ENCODE measurements at places on chromosomes 1 and 21.

DNA sequence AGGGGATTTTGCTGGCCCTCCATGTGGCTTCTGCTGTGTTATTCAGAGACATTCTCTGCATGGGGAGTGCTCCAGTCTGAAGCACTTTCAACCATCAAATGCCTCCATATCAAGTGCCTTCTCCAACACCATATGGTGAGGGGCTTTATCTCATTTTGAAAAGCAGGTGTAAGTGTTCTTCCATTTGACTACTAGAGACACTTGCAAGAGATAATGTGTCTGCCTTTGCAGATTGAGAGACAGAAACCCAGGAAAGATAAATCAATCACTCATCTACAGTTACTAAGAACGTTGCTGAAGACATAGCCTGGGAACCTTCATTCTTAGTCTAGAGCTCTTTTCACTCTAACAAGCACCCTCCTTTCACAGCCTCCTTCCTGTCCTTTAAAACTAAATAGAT lies 29.5 kb upstream of the REG4 start:
- no peak for DNase-seq

GRCh38 chr1:206684478-206685333 lies at the start of gene MAPKAPK2:
Gene MAPKAPK2, plus strand, starts transcription at chr1:206684905. Its CDS starts 325 bp downstream, at chr1:206685230.
- DNase-seq, result peak; percentile 95

DNA sequence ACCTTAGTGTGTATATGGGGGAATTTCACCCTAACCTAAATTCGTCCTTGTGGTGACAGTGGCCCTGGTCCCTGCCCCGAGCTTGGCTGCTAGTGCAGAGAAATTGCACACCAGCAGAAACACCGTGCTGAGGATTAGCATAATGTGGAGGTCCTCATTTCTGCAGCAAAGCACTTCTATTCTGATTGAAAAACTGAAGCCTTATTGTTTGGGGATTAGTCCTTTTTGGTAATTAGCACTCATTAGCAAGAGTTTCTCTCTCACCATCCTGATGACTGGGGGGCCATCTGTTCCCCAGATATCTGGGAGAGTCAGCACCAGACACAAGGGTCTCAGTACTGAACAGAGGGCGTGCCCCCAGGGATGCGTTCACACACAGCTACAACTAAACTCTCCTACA lies 55.2 kb downstream of the AJAP1 start:
- no peak for DNase-seq

- DNase-seq, result no peak
Measured at GRCh38 chr21:37245151-37245550, 22.0 kb downstream of the VPS26C start.

DNA sequence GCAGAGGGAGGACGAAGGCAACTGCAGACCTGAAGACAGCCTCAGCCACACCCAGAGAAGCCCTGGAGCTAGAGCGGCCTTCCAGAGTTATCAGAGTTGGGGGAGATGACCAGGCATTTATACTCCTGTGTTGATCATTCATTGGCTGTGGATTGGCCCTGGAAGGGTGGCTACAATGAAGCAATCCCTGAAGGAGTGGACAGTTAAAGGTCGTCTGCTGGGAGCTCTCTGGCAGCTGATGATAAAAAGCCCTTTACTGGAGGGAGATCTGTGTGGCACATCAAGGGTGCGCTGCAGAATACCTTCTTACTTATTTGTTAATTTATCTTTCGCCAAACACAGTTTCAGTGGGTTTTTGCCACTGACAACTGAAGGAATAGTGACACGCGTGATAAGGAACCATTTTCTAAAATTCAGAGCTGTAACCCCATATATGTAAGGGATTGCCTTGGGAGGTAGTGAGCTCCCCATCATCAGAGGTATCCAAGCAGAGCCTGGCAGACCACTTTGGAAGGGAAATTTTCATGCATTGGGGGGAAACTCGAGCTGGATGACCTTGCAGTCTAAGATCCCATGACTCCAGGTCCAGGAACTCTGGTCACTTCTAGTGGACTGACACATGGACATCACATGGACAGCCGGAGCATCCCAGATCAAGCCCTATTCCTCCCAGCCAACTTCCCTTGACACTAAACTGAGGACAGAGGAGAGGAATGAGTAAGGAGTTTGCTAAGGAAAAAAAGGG lies 126.4 kb upstream of the GADD45A start:
- no peak for DNase-seq

- DNase-seq, result no peak
Measured at GRCh38 chr1:9280015-9280860, 12.5 kb upstream of the SPSB1 start.

- no peak for DNase-seq
Measured at GRCh38 chr1:115193046-115193828, 103.9 kb upstream of the TSPAN2 start.

DNA sequence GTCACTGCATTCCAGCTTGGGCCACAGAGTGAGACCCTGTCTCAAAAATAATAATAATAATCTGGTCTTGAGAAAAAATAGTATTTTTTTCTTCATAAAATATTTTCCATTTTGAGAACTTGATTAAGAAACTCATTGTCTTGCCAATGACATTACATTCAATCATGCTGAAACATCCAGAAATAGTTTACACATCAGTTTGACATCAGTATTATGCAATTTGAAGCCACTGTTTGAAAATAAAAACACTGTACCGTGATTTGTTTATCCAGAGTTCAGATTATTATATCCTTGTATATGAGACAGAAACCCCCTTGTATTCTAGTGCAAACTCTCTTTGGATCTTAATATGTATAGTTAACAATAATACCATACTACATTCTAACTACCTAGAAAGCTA lies 6.9 kb downstream of the FMO2 start:
- DNase-seq, result no peak

DNA sequence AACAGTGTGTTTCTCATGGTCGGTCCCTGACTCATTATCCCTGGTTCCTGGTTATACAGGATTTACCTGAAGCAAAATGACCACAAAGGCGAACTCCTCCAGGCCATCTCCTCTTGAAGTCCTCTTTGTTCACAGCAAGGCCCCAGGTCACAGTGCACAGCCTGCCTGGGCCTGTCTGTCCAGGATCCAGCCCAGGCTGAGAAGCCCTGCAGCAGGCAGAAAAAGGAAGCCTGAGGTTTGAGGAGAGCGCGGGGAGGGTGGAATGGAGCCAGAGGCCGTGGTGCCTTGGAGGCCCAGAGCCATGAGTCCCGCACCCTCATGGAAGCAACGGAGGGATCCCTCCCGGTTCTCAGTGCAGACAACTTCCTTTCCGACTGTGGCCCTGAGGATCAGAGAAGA lies 136.8 kb upstream of the IRF2BP2 start:
- DNase-seq, result no peak

- DNase-seq, result no peak
Measured at GRCh38 chr1:115179397-115180079, 90.2 kb upstream of the TSPAN2 start.

- DNase-seq, result peak; percentile 87
Measured at GRCh38 chr1:2205191-2205952, 10.8 kb upstream of the FAAP20 start.

GRCh38 chr1:240244968-240245628 lies 153.4 kb downstream of the FMN2 start:
- DNase-seq, result no peak

DNA sequence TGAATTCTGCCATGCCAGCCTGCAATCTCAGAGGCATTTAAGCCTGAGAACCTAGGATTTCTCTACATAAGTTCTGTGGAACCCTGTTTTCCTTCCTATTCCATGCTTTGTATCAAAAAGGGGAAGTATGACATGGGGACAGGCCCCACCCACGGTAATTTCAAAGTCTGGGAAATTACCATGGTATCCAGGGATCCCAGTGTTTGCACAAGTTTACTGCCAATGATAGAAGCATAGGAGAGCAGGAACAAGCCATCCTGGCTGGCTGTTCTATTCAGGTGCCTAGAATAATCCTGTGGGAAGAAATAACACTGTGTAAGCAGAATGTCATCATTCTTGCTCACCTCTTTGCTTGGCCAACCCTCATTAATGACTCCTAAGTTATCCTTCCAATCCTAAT lies 53.8 kb upstream of the ATP1B1 start:
- DNase-seq, result no peak

DNA sequence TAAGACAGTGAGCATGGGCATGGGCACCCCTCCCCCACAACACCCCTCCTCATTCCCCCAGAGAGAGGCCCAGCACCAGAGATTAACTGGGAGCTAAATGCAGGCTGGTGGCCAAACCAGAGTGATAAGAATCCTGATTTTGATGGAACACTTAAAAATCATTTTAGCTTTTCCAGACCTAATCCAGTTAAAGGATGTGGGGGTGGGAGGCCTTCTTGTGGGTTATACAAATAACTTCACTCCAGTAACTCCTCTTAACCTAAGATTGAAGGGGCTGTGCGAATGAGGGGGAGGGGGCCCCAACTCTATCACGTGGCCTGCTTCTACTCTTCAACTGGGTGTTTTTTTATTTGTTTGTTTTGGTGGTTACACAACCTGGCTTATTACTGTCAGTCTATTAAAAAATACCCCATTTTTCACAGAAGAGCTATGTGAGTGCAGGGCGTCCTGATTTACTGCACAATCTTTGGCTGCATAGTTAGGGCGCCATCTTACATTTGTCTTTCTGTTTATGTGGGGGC lies 398.1 kb upstream of the LYPLAL1 start:
- DNase-seq, result no peak

GRCh38 chr1:157562515-157562914 lies 10.2 kb upstream of the FCRL5 start:
- no peak for DNase-seq

- DNase-seq, result no peak
Measured at GRCh38 chr1:197973206-197973605, 56.0 kb downstream of the LHX9 start.

- DNase-seq, result no peak
Measured at GRCh38 chr1:210143465-210144062, 89.0 kb upstream of the SERTAD4 start.

- no peak for DNase-seq
Measured at GRCh38 chr1:106038260-106038659, 1018.2 kb upstream of the PRMT6 start.

DNA sequence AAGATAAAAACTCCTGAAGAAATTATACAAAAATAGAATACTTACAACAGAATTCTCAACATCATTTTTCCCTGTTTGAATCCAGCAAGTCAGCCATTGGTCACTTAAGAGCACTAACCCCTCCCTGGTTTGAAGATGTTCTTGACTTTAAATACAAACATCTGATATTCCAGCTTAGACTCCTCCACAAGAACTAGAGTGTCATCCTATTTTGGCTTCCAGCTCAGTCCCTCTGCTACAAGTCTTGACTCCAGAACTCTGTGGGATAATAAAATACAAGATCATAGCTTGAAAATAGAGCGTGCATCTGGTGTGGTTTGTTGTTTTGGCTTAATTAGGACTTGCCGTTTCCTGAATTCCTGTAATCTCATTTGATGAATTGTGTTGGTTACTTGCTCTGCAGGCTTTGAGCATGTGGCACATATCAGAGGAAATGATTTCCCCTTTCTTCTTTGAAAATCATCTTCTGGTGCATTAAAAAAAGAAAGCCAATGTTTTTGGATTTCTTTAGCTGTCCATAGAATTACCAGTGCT lies 63.7 kb upstream of the DPT start:
- no peak for DNase-seq

- no peak for DNase-seq
Measured at GRCh38 chr1:44355582-44356305, 687 bp upstream of the ERI3 start.

DNA sequence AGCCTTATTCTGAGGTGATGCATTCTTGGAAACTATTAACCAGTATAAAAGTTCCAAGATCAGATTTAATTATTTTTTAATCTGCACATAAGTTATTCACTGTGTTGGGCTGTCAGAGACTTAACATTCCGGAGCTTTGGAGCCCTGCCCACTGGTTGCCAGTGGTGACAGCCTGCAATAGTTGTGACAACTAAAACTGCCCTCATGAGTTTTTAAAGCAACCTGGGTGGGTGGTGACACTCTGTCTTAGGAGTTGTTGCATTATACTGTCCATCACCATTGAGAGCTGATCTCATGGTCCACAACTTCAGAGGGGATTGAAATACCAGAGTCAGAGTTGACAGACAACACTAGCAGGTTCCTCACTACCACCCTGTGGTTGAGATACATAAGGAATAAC lies 653.9 kb upstream of the USP24 start:
- no peak for DNase-seq

DNA sequence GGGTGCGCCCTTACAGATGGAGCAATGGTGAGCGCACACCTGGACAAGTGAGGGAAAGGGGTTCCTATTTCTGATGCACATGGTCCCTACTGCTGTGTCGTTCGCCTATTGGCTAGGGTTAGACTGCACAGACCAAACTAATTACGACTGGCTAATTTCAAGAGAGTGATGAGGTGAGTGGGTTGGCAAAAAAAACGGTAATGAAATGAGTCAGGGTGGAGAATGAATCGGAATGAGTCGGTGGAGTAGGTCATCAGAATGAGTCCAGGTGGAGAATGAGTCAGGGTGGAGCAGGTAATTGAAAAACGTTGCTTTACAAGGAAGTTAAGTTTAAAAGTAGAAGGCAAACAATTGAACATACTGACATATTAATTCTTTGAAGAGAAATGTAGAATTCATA lies 79.8 kb downstream of the WDR4 start:
- DNase-seq, result no peak

DNA sequence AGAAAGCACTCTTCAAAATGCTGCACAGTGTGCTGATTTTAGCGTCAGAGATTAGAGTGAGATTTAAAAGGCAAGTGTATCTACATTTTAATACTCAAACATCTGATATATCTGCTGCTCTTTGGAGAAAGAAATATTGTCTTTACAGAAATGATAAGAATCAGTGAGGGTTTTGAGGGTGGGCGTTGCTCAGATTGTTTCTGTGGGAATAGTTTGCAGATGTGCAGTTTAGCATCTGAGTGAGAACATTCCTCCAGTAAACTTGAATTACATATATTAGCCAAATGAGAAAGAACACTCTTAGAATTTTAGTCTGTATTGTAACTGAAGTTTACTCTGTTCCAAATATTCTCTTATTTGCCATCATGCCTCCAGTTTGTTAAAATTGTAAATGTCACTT lies 549.2 kb downstream of the NEGR1 start:
- DNase-seq, result no peak

- peak; percentile 74 for DNase-seq
Measured at GRCh38 chr1:50968158-50968820, 1.8 kb upstream of the CDKN2C start.

- DNase-seq, result no peak
Measured at GRCh38 chr1:215181518-215181917, 99.0 kb downstream of the KCNK2 start.

- DNase-seq, result no peak
Measured at GRCh38 chr1:66943361-66943969, 18.7 kb downstream of the MIER1 start.

- no peak for DNase-seq
Measured at GRCh38 chr1:108082738-108083562, 117.2 kb downstream of the SLC25A24 start.

DNA sequence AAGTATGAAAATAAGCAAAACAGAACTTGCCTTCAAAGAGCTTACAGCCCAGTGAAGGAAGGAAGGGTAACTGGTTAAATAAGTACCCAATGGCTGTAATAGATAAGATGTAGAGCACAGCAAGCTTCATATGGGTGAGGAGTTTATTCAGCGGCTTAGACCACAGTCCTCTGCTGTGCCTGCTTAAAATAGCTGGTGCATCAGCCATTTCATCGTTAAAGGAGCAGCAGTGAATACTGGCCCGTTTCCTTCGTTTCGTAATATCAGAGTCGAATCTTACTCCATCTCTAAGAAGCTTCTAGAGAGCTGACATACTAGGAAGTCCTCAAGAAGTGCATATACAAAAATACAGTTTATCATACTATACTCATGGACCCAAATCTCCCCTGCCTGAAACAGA lies 286.5 kb downstream of the NFIA start:
- DNase-seq, result no peak

GRCh38 chr1:150160964-150161621 lies 11.4 kb downstream of the PLEKHO1 start:
- DNase-seq, result no peak
